Cardiac muscle cell (in vitro differentiated cells and primary cell): ENCODE measurements at places on chromosomes 6 and 20. TPM values are rescaled to one million over a fixed set of nuclear protein-coding genes. Genes with fewer than 3 reads are reported as not detected.

The TOX2 gene
- 0.32 and 0.84 TPM in 2 replicates for polyA plus RNA-seq

The RSPO3 gene
- 170 and 280 TPM in 2 replicates for polyA plus RNA-seq

The ID4 gene
- polyA plus RNA-seq = 312 and 349 TPM in 2 replicates

The MAFB gene
- polyA plus RNA-seq = 0.84 and 2.3 TPM in 2 replicates

The LAMA4 gene
- 162 and 244 TPM in 2 replicates for polyA plus RNA-seq

GRCh38 chr6:153084393-153084792 is 46.7 kb downstream of the RGS17 start:
- no peak for DNase-seq

GRCh38 chr6:106066989-106067388 is 19.1 kb upstream of the PRDM1 start:
- DNase-seq = no peak

- no peak for DNase-seq
Measured at GRCh38 chr20:44157061-44157460, 29.9 kb downstream of the JPH2 start.

- DNase-seq = no peak
Measured at GRCh38 chr6:127119102-127120022, 891 bp downstream of the RSPO3 start.

- DNase-seq = no peak
Measured at GRCh38 chr6:146545581-146545980, 1.9 kb downstream of the RAB32 start.

- no peak for DNase-seq
Measured at GRCh38 chr6:22380236-22380635, 83.4 kb upstream of the PRL start.
